Effector CD4-positive, alpha-beta T cell (primary cell): ENCODE measurements at places on chromosomes 2 and 18.

DNA sequence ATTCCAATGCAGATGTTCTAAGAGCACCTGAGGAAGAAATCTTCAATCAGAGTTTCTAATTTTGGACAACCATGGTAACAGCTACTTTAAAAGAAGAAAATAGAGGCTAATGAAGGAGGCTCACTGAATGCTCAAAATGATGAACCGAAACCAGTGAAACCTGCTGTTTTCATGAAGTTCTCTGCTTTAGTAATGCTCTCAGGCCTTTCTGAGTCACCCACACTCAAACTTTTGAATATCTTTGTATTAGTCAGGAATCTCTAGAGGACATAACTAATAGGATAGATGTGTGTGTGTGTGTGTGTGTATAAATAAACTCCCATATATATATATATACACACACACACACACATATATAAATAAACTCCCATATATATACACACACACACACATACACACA, 76.9 kb upstream of the RIT2 start:
- no peak for DNase-seq

- no peak for DNase-seq
Observed at GRCh38 chr2:187461294-187462261, 13.5 kb upstream of the CALCRL start.

- no peak for DNase-seq
Observed at GRCh38 chr18:53947092-53947640, 277.3 kb downstream of the MBD2 start.

DNA sequence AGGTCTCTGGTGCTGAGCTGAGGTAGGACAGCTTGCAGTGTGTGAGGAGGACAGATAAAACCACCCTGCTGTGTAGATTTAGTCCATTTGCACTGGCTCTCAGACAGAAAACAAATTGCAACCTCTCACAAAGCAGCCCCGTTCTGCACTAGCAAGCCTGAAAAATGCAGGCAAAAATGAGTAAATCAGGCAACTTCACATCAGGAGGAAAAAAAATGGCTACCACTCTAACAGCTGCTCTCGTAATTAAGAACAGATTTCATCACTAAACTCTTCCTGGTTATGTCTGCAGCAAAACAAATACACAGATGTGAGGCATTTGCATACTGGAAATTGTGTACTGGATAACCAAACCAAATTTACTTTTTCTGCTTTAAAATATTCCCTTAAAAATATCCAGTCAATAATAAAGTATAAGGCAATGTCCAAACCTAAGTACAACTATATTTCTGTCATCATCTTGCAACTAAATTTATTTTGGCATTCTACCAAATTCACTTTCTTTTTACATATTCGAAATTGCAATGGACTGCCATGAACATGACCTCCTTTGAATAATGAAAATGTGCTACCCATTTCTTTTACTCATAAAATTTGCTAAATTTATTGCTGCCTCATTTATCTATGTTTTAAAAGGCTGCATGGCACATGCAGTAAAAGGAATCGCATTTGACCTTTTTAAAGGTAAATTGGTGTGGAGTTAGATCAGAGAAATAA, 157.4 kb downstream of the AFF3 start:
- no peak for DNase-seq

DNA sequence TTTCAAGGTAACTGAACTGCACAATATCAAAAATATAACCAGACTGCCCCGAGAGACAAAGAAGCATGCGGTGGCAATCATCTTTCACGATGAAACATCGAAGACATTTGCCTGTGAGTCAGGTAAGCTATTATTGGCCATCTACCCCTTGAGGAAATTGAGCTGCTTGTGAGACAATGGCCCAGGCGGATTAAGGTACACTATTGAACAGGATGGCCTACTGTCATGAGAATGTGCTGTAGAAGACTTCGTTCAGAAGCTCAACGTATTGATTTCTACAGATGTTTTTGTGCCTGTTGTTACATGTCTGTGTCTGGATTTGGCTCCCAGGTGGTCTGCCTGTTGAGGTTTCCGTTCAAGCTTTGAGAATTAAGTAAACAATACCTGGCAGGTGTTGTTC, 198.7 kb downstream of the DOK6 start:
- no peak for DNase-seq

DNA sequence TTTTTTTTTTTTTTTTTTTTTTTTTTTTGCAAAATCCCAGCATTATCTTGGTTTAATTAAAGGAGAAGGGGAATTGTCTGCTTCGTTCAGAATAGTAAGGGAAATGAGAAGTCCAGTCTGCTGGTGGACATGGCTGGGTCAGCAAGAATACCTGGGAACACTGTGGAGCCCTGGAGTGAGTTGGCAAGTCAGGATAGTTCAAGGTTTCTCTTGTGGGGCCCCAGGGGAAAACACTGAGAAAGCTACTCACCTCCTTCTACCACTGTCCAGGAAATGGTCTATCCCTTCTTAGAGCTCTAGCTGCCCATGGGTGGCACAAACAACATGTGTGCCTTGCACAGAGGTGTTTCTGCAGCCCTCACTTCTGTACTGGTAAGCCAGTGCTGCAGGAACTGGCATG, 169.1 kb upstream of the SIX2 start:
- no peak for DNase-seq

- no peak for DNase-seq
Observed at GRCh38 chr2:7625392-7626138, 708.4 kb downstream of the RNF144A start.

DNA sequence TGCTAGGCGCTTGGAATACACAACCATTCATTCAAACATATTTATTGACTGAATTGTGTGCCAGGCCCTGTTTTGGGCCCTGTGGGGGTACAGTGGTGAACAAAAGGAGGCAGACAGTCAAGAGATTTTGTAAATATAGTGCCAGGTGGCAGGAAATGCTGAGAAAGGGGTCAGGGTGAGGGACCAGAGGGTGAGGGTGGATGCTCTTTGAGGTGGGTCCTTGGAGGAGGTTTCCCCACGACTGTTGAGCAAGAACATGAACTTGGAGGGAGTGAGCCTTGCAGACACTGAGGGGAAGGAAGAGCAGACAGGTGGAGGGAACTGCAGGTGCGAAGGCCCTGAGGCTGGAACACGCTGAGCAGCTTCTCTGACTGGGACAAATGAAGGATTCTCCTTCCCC, 40.7 kb downstream of the ODC1 start:
- DNase-seq, result no peak

- no peak for DNase-seq
Observed at GRCh38 chr18:57791911-57792310, 11.2 kb downstream of the ATP8B1 start.

- no peak for DNase-seq
Observed at GRCh38 chr2:68834737-68835376, 36.3 kb downstream of the BMP10 start.
